ENCODE measurements at places on chromosomes 7 and 10. TPM values are rescaled to one million over a fixed set of nuclear protein-coding genes. Genes with fewer than 3 reads are reported as not detected.
A peak's percentile ranks its signal among the peaks of the same experiment; 100 is the strongest.

- peak overlapping the region; percentile 40 for H3K27ac ChIP-seq
- no peaks in the 10 kb centered on the region for H3K36me3 ChIP-seq
- DNase-seq, result no peak
- peaks cover 7% of the 10 kb centered on the region for H3K4me1 ChIP-seq
- no peaks in the 10 kb centered on the region for H3K27me3 ChIP-seq
Observed at GRCh38 chr10:70578371-70578947, 24.1 kb downstream of the PRF1 start.

DNA sequence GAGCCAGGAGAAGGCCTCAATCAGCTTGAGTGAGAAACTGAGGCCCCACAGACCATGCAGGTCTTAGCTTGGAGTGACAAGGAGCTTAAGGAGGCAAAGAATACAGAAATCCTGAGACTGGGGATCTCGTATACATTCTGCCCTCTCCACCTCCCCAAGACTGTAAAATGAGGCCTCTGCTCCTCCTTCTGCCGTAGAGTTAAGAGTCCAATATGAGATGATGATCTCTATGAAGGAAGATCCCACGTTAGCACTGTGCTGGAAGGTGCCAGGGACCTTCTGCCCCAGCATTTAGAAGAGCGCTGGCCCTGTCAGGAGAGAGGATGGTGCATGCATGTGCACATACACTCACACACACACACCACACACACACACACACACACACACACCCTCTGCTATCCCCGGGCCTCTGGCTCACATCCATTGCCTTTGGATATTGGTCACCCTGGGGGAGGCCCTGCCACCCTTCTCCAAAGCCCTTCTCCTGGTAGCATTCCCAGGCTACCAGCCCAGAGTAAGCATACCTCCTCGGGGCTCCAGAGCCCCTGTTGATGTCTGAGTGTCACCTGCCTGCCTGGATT is 15.0 kb downstream of the ZCCHC24 start:
- H3K4me1 ChIP-seq, result peaks cover 5% of the 10 kb centered on the region
- H3K27me3 ChIP-seq, result peaks cover 5% of the 10 kb centered on the region
- H3K36me3 ChIP-seq, result peaks cover 4% of the 10 kb centered on the region
- DNase-seq, result no peak
- H3K27ac ChIP-seq, result no peak overlapping the region

GRCh38 chr7:27194686-27195379 is 5.1 kb downstream of the HOXA13 start:
- no peak overlapping the region for H3K4me3 ChIP-seq
- peaks cover 92% of the 10 kb centered on the region for H3K27me3 ChIP-seq
- DNase-seq, result no peak

DNA sequence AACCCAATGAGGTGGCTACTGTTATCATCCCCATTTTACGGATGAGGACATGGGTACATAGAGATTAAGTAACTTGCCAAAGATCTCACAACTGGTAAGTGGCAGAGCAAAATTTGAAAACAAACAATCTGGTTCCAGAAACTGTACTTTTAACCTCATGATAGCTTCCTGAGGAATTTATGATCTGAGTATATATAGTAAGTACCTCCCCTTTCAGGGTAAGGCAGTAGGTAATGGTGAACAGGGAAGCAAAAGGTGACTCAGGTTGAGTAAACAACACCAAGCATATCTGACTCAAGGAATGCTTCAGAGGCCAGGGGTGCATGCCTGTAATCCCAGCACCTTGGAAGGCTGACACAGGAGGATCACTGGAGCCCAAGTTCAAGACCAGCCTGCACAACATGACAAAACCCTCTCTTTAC is 21.1 kb downstream of the KLLN start:
- peaks cover 9% of the 10 kb centered on the region for H3K4me1 ChIP-seq
- no peaks in the 10 kb centered on the region for H3K36me3 ChIP-seq
- peak overlapping the region; percentile 69 for H3K27ac ChIP-seq
- no peaks in the 10 kb centered on the region for H3K27me3 ChIP-seq
- DNase-seq, result no peak

DNA sequence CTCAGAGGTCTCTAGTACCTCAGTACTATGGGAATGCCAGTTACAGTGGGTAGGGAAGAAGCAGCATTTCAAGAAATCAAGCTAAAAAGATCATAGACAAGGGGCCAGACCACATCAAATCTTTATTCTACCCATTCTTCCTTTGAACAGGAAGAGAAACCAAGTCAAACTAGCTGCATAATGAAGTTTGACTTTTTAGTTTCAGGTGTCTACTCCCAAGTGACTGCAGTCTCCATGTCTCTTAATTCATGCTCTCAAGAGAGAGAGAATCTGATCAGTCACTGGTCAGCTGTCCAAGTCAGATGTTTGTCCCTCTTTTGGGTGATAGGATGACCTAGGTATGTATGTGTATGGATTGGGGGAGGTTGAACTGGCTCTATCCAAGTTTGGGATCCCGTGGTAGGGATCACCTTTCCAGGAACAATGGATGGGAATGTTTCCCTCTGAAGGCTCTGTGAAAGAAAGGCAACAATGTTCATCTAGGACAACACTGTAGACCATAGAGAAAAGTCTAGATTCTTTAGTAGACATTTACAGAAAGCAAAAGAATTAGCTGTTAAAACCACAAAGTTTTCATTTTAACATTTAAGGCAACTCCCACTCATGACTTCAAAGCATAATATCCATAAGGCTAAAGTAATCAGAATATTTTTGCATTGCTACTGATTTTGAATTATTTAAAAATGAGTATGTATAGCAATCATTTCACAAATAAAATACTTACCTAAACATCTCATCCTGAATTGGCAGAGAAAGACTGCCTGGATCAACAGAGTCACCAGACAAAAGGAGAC is 30.1 kb upstream of the PRTFDC1 start:
- H3K36me3 ChIP-seq, result no peaks in the 10 kb centered on the region
- H3K27me3 ChIP-seq, result peaks cover 2% of the 10 kb centered on the region
- no peak overlapping the region for H3K4me3 ChIP-seq
- no peak overlapping the region for H3K27ac ChIP-seq
- H3K4me1 ChIP-seq, result no peaks in the 10 kb centered on the region

The MSMB gene
- not detected for total RNA-seq

The MACC1 gene
- 16.1 TPM for total RNA-seq

DNA sequence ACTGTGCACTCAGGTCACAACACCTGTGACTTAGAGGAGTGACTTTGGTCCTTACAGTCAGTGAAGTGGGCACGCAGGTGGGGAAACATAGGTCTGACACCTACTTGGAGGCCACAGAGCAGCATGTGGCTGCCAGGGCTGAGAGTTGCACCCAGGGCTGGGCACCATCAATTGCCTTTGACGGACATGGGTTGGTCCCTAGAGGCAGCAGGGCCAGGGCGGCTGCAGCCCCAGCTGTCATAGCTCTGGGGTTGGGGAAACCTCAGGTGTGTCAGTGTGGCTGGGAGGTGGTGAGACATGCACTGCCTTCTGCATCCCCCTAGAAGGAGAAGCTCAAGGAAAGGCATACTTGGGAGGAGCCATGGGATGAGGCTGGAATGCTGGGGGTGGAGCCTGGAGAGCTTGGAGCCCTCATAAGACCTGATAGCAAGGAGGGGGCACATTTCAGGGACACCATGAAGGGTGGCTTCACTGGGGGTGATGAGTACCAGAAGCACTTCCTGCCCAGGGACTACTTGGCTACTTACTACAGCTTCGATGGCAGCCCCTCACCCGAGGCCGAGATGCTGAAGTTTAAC is at the start of gene INMT:
Gene INMT (plus strand): TSS at position 440 of the 578 bp plus-strand sequence. CDS start 16 bp downstream, at position 456.
- DNase-seq, result no peak
- H3K4me1 ChIP-seq, result no peaks in the 10 kb centered on the region
- peaks cover 7% of the 10 kb centered on the region for H3K36me3 ChIP-seq
- H3K27ac ChIP-seq, result no peak within 1 kb of the TSS
- H3K27me3 ChIP-seq, result no peaks in the 10 kb centered on the region
